H9 (cell line): ENCODE measurements at places on chromosomes 4 and X.
A peak's percentile ranks its signal among the peaks of the same experiment; 100 is the strongest.

GRCh38 chrX:367866-368265, 18.8 kb downstream of the PPP2R3B start:
- H3K4me1 ChIP-seq: no peaks in the 10 kb centered on the region; the same call in 1 of the 2 replicates
- no peak overlapping the region for H3K4me3 ChIP-seq
- DNase-seq: no peak

- H3K27me3 ChIP-seq: no peaks in the 10 kb centered on the region
- H3K4me3 ChIP-seq: no peak overlapping the region
- H3K36me3 ChIP-seq: peaks cover 5% of the 10 kb centered on the region; the same call in 2 of the 3 replicates
- no peak overlapping the region for H3K27ac ChIP-seq
These were observed 115.1 kb downstream of the CPEB2 start for GRCh38 chr4:15117270-15117946.

DNA sequence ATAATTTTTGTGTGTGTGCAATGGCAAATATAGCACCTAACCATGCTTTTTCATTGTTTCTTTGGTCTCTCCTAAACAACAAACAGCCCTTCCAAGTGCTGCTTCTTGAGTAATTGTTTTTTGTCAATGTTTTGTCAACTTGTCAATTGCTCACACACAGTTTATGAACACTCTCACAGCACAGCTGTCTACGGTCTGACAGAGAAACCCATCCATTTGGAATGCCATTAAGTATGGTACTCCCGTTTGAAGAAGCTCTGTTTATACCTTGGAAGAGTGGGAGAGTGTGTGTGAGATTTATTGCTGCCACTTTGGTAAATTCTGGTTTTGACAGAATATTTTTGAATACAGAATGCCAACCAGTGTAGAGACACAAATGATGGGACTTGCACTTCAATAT, 254.6 kb downstream of the LDB2 start:
- no peaks in the 10 kb centered on the region for H3K36me3 ChIP-seq
- H3K27ac ChIP-seq: no peak overlapping the region
- no peaks in the 10 kb centered on the region for H3K27me3 ChIP-seq
- H3K4me1 ChIP-seq: no peaks in the 10 kb centered on the region; the same call in 1 of the 2 replicates
- H3K4me3 ChIP-seq: no peak overlapping the region
- no peak for DNase-seq

GRCh38 chr4:111991797-111992196, 153.5 kb upstream of the FAM241A start:
- no peaks in the 10 kb centered on the region for H3K36me3 ChIP-seq
- H3K4me3 ChIP-seq: no peak overlapping the region
- no peaks in the 10 kb centered on the region for H3K4me1 ChIP-seq
- no peak overlapping the region for H3K27ac ChIP-seq
- no peaks in the 10 kb centered on the region for H3K27me3 ChIP-seq

DNA sequence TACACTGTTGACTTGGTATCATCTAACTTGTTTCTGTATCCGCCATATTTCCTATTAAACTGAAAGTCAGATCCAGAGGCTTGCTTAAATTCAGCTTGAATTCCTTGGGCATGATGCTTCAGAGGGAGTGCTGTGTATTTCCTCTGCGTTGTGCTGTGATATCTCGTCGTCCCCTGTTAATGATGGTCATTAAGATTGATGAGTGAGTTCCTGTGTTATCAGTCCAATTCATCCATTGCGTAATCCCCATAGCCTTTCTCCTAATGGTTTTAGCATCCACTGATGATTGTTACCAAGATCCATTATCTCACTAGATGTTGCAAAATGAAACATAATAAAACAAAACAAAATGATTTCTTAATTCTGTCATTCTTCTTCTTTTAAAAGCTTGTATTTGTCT, 31.3 kb upstream of the CHM start:
- H3K27me3 ChIP-seq: no peaks in the 10 kb centered on the region
- no peaks in the 10 kb centered on the region for H3K4me1 ChIP-seq
- no peak overlapping the region for H3K27ac ChIP-seq
- DNase-seq: no peak

- H3K36me3 ChIP-seq: peaks cover 13% of the 10 kb centered on the region
- no peaks in the 10 kb centered on the region for H3K27me3 ChIP-seq
- H3K4me3 ChIP-seq: no peak overlapping the region
- no peaks in the 10 kb centered on the region for H3K4me1 ChIP-seq
- peak; percentile 37 for DNase-seq
- no peak overlapping the region for H3K27ac ChIP-seq
These were observed 49.0 kb upstream of the TRAM1L1 start for GRCh38 chr4:117134386-117134785.

GRCh38 chrX:135006187-135006586, 15.4 kb downstream of the SMIM10 start:
- H3K4me1 ChIP-seq: peaks cover 8% of the 10 kb centered on the region; the same call in 1 of the 2 replicates
- no peak overlapping the region for H3K4me3 ChIP-seq
- no peak overlapping the region for H3K27ac ChIP-seq
- no peak for DNase-seq

- DNase-seq: peak; percentile 92
- H3K36me3 ChIP-seq: peaks cover 6% of the 10 kb centered on the region; the same call in 2 of the 3 replicates
- no peak overlapping the region; the same call in 2 of the 3 replicates for H3K4me3 ChIP-seq
- no peaks in the 10 kb centered on the region for H3K4me1 ChIP-seq
These were observed 64.1 kb downstream of the ALPK1 start for GRCh38 chr4:112361181-112361791.

GRCh38 chr4:13903901-13904300, 276.4 kb upstream of the BOD1L1 start:
- no peak for DNase-seq
- no peak overlapping the region for H3K4me3 ChIP-seq
- peaks cover 6% of the 10 kb centered on the region; the same call in 1 of the 2 replicates for H3K4me1 ChIP-seq
- no peak overlapping the region for H3K27ac ChIP-seq
- no peaks in the 10 kb centered on the region for H3K27me3 ChIP-seq
- no peaks in the 10 kb centered on the region for H3K36me3 ChIP-seq

- no peak overlapping the region for H3K4me3 ChIP-seq
- DNase-seq: no peak
- H3K36me3 ChIP-seq: peaks cover 2% of the 10 kb centered on the region; the same call in 1 of the 3 replicates
- H3K4me1 ChIP-seq: no peaks in the 10 kb centered on the region
- no peaks in the 10 kb centered on the region for H3K27me3 ChIP-seq
These were observed 753.5 kb downstream of the PDHA2 start for GRCh38 chr4:96593422-96593821.

DNA sequence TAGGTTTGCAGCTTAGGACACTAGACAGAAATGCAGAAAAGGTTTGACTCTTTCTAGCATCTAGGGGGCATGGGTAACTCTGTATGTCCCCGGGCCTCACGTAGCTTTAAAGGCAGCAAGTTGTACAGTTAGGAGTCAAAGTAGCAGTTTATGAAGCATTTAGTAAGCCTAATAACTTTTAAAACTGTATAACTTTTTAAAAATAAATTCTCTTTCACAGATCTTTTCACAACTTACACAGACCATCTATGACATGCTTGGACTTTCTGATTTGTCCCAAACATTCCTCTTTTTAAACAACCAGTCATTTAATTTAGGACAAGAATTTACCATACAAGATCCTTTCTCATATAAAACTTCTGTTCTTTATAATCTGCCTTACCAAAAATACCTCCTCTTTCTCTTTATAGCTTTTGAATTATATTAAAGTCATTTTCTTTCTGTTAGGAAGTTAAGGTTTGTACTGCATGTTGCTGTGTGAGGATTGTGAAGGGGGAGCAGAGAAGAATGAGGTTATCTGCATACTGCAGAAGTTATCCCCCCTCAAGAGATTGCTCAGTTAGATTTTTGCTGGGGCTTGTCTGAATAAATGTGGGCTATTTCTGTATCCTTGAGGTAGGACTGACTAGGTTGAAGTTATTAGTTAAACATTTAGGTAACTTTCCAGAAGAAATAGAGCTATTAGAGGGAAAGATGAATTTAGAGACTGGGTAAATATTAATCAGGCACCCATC, 94.3 kb downstream of the CPE start:
- H3K4me1 ChIP-seq: no peaks in the 10 kb centered on the region
- no peak overlapping the region for H3K4me3 ChIP-seq
- no peaks in the 10 kb centered on the region for H3K27me3 ChIP-seq

DNA sequence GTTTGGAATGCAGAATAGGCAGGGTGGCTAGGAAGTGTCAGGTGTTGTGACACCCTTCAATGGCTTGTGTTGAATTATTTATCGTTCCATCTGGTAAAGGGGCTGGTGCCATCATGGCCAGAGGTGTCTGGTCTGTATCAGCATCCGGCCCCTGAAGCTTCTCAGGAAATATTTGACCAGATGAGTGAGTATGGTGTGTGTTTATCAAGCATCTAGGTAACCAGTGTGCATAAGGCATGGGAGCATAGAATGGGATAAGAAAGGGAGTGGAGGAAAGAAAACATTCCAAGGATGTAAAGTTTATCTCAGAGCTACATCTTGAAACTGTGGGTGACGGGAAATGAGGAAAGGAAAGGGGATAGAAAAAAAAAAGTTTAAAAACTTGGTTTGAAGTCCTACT, 109.4 kb downstream of the KLHL4 start:
- H3K27me3 ChIP-seq: no peaks in the 10 kb centered on the region
- H3K27ac ChIP-seq: peak overlapping the region; percentile 57
- H3K36me3 ChIP-seq: no peaks in the 10 kb centered on the region
- H3K4me3 ChIP-seq: no peak overlapping the region

- H3K27me3 ChIP-seq: no peaks in the 10 kb centered on the region
- no peaks in the 10 kb centered on the region for H3K4me1 ChIP-seq
- DNase-seq: no peak
- H3K4me3 ChIP-seq: no peak overlapping the region
These were observed 102.9 kb downstream of the GRXCR1 start for GRCh38 chr4:42995343-42995944.

DNA sequence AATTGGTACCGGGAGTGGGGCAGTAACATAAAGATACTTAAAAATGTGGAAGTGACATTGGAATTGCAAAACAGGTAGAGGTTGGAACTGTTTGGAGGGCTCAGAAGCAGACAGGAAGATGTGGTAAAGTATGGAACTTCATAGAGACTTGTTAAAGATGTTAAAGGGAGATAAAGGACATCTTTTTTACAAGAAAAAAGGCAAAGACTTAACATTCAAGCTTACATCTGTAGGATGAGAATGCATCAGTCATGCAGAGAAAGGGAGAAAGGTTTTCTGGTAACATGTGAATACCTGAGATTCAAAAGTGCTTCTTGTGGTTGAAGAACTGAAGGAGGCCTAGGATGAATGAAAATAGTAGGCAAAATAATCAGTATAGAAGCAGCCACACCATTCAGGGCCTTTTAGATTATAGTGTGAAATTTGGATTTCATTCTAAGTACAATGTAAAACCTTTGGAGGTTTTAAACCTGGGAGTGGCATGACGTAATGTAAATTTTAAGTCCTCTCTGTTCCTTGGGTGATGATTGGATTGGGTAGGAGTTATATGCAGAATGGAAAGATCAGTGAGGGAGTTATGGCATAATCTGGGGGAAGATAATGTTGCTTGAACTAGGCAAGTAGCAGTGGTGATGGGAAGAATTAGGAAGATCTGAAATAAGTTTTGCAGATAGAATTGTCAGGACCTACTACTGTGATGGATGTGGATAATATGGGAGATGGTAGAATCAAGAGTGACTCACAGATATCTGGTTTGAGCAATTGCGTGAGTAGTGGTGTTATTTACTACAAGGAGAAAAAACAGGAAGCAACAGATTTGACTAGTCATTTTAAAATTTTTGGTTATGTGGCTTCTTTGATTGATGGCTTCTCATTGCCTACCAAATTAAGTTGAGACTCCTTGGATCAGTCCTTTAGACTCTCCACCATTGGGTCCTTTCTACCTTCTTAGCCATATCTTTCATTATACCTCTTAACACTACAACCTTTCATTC, 138.7 kb downstream of the VSIG4 start:
- H3K27me3 ChIP-seq: no peaks in the 10 kb centered on the region
- DNase-seq: no peak
- no peaks in the 10 kb centered on the region for H3K4me1 ChIP-seq
- no peak overlapping the region for H3K4me3 ChIP-seq

GRCh38 chr4:149932188-149932587, 116.5 kb upstream of the IQCM start:
- H3K4me3 ChIP-seq: no peak overlapping the region
- H3K27ac ChIP-seq: no peak overlapping the region
- H3K36me3 ChIP-seq: no peaks in the 10 kb centered on the region
- DNase-seq: no peak

DNA sequence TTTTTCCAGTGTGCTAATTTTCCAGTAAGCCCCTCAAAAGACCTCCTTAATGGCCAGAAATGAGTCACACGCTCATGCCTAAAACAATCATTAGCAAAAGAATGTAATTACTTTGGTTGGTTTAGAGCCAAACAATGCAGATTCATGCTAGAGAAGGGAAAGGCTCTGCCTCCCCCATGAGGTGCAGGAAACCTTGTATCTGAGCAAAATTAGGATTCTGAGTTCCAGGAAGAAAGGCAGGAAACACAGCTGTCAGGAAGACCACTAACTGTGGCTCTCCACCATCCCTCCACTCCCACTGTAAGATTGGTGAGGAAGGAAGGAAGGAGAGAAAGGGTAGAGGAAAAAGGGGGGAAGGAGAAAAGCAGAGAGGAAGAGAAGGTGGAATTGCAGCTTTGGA, 104.9 kb upstream of the DHX15 start:
- H3K4me1 ChIP-seq: peaks cover 17% of the 10 kb centered on the region
- no peaks in the 10 kb centered on the region for H3K36me3 ChIP-seq
- no peak overlapping the region for H3K27ac ChIP-seq
- H3K4me3 ChIP-seq: no peak overlapping the region

- no peaks in the 10 kb centered on the region for H3K27me3 ChIP-seq
- no peak overlapping the region for H3K27ac ChIP-seq
- no peak overlapping the region for H3K4me3 ChIP-seq
- no peaks in the 10 kb centered on the region for H3K4me1 ChIP-seq
- DNase-seq: no peak
- no peaks in the 10 kb centered on the region for H3K36me3 ChIP-seq
These were observed 119.8 kb downstream of the ZNF330 start for GRCh38 chr4:141340458-141340857.

DNA sequence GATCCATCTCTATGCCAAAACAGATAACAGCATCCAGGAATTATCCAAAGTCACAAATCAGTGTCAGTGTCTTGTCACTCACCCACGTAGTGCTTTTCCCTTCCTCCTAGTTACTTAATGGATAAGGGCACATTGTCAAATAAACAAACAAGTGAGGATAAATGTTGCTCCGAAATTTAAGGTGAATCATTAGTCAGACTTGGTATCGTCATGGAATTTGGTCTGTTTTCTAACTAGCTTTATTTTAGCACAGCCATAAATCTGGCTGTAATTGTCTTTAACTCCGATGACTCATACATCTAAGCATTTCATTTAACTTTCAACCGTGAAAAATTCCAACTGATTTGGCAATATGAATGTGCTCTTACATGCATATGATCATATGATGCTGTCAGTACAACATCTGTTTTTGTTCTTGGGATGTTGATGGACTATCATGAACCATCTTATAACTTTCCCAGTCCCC, 83.3 kb downstream of the SNCA start:
- H3K27ac ChIP-seq: no peak overlapping the region
- H3K27me3 ChIP-seq: no peaks in the 10 kb centered on the region
- no peaks in the 10 kb centered on the region for H3K36me3 ChIP-seq
- H3K4me1 ChIP-seq: no peaks in the 10 kb centered on the region
- no peak overlapping the region for H3K4me3 ChIP-seq

DNA sequence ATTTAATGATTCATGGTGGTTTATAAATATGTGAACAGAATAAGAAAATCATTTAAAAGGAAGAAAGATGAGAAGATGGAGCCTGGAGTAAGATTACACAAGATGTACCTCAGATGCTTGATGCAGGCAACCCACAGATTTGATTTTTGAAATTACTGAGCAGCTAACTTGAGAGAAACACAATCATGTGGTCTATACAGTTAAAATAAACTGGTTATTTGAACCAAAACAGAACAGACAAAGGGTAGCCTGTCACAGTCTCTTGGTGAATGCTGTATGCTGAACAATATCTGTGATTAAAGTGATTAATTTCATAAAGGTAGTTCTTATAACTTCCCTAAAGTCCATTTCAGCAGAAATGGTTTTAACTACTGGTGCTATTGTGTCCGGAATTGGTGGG, 4.2 kb downstream of the PI4K2B start:
- peaks cover 22% of the 10 kb centered on the region for H3K36me3 ChIP-seq
- H3K4me3 ChIP-seq: no peak overlapping the region
- no peaks in the 10 kb centered on the region for H3K27me3 ChIP-seq
- H3K4me1 ChIP-seq: no peaks in the 10 kb centered on the region
- H3K27ac ChIP-seq: no peak overlapping the region
